GDM1 (cell line): ENCODE measurements at places on chromosomes 5 and 9.

DNA sequence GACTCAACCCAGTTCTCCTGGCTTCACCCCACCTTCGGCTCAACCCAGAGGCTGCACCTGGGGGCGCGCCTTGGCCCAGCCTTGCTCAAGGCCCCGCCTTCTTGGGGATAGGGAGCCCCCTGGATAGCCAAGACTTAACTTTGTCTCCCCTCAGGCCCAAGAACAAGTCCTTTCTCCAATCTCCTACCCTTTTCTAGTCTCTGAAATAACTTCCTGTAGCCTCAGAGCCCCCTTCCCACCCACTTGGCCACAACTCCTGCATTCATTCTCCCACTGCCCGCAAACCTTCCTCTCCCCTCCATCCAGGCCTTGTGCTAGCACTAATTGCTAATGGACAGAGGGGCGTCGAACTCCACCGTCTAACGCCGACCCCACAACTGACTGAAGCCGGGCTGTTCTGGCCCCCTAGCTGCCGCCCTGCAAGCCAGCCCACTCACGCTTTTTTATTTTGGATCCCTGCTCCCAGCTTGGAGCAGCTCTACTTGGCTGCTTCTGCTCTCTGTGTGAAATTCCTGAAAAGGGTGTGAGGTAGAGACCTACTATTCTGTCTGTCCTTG is 579 bp upstream of the ASTN2 start:
- no peak for DNase-seq

GRCh38 chr5:172494630-172495505 is 40.5 kb upstream of the SH3PXD2B start:
- no peak for DNase-seq

GRCh38 chr9:119559056-119559455 is 189.8 kb upstream of the BRINP1 start:
- no peak for DNase-seq

DNA sequence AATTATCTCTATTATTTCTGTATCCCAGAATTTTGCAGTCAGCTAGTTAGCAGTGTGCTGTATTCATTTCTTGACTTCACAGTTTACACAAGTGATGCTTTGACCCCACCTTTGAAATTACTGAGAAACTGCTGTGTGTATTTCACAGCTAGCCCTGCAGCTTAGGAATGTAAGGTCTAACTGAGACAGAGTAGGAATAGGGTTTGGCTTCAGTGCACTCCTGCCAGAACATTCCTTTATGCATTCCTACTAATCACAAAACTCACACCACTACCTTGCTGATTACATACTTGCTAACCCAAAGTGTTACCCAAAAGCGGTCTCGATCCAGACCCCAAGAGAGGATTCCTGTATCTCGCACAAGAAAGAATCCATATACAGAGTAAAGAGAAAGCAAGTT is 551.8 kb downstream of the CDH9 start:
- DNase-seq = no peak

- no peak for DNase-seq
Measured at GRCh38 chr5:76608833-76609232, 14.4 kb downstream of the F2RL2 start.

DNA sequence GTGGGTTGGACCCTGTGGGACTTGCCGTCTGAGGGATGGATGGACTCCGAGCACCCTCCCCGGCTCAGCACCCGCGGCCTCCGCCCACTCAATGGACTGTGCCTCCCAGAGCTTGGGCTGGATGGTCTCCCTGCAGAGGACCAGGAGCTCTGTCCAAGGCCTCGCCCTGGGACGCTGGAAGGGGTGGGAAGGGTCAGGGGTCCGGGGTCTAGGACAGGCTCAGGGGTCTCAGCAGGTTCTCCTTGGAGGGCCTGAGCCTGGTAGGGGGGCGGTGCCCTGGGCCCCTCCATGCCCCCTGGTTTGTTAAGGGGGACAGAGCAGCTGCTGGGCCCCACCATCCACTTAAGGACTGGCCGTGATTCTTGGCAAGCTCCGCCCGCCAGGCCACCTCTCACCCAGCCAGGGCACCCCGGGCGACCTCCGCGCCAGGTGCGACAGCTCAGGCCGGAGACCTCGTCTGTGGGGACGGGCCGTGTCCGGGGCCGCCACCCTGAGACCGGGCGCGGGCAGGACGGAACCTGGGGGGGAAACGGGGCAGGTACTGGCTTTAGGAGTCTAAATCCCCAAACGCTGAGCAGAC is 29.2 kb downstream of the EXOC3 start:
- DNase-seq = no peak

DNA sequence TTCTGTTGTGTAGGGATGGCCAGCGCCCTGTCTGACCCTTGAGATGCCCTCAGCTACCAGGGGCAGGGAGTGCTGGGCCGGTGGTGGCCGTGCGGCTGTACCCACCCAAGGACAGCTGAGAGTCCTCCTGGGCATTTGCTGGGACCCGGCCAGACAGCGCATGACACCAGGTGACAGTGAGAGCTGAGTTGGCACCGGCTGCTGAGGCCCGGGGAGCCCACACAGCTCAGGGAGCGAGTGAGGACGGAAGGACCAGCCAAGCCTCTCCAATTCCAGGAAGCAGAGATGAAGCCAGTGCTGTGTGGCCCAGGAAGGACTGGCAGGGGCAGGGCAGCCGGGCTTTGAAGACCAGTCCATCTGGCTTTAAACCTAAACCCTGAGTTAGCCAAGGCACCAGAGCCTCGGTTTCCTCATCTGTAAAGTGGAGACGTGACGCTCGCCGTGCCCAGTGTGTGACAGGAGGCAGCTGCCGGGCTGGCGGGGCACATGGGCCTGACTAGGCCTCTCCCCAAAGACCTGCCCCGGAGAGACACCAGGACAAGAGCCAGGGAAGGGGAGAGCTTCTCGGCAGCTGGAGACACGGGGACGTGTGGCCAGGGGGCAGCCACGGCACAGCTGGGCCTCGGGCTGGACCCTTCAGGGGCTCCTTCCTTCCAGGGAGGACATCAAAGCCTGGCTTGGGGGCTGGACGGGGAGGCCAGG is 3.0 kb upstream of the AGPAT2 start:
- no peak for DNase-seq

- no peak for DNase-seq
Measured at GRCh38 chr5:172082180-172082579, 75.7 kb upstream of the FBXW11 start.

DNA sequence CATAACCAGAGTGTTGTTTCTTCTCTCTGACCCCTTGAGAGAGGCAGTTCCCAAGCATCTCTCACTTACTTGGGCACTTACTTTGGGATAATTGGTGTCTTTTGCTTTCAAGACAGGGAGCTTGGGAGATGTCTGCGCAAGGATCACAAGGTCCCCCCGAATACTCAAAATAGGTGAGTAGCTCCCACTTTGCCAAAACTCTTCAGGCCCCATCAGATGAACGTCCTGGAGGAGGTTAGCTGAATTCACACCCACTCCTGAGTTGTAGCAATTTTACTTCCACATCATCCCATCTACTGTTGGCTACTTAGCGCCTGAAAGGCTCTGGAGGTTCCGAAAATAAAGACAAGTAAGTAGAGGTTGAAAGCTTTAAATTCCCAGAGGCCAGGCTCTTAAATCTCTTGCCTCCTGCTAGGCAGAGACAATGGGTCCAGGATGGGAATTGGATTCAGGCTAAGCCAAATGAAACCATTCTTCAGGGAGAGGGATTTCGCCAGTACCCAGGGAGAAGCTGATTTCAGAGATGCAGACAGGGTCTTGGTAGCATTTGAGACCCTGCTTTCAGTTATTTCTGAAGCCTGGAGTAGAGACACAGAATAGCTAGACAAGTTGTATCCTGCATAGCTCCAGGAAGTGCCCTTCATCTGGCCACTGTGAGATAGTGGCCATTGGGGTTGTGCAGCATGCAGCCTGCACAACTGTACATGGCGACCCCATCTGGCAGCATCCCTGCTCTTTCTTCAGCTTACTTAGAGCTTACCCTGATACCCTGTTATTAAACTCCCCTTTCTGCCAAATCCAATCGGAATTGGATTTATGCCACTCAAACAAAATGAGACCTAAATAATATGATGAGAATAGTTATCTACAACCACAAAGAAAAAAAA is 60.1 kb downstream of the BOD1 start:
- DNase-seq = no peak

GRCh38 chr9:34413231-34413852 is 36.6 kb upstream of the MYORG start:
- DNase-seq = no peak

DNA sequence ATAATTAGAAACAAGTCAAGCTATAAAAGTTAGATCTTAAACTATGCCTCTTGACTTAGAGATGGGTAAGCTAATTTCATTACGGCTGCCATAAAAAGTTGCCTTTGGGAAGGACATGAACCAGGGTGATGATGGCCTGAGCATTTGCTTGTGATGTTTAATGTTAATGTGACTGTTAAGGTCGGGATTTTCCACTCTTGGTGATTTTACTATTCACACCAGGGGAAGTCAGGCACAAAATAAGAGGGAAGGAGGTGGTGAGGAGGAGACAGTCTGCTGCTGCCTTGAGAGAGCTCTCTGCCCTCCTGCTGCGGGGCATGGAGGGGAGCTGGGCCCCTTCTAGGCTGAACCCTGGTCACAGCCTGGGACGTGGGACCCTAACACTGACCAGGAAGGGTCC is 34.4 kb downstream of the AHRR start:
- DNase-seq = no peak

GRCh38 chr9:126939821-126940221 is 25.2 kb downstream of the RALGPS1 start:
- no peak for DNase-seq

DNA sequence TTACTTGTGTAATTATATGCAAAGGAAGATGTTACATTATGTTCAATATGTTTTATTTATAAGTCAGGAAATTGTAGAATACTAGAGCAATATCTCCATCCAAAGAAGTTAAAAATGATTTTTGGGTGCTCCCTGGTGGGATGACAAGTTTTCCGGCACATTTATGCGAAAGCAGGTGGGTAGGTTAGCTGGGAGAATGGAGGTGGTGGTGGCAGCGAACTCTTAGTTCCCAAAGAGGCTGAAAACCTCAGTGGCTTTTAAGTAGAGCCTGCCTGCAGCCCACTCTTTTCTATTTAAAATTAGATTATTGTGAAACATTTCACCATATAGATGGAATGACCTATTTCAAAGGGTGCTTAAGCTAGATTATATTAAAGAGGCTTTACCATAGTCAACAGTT is 51.8 kb downstream of the ANKRD33B start:
- no peak for DNase-seq

- no peak for DNase-seq
Measured at GRCh38 chr5:39633057-39633456, 208.3 kb upstream of the DAB2 start.

DNA sequence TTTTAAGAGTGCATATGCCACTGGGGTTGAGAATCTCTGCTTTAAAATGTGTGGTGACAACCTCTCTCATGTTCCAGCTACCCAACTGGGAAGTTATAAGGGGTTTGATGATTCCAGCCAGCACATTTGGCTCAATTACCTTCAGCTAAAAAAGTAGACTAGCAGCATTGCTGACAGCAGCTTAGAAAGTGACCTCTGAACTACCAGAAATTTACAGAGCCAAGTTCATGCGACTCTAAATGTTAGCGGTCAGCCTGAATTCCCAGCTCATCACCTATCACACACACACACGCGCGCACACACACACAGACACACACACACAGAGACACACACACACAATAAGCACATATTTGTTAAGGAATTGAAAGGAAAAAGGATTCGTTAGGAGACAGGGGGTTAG is 377.5 kb downstream of the TMEM167A start:
- no peak for DNase-seq

DNA sequence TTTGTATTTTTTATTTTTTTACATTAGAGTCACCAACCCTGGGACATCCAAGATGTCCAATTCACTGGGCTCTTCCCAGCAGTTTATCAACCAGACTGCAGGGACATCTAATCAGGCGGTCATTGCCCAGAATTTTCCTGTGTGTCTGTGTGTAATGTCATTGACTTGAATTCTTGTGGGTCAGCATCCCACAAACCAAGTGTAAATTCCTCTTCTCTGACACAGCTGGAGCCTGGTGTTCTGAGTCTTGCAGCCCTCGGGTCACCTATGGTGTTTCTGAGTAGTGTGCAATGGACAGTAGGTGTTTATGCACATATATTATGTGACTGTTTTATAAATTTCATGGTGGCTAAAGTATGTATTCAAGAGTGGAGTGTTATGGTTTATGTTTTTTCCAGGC is 815.7 kb downstream of the SEMA5A start:
- no peak for DNase-seq

DNA sequence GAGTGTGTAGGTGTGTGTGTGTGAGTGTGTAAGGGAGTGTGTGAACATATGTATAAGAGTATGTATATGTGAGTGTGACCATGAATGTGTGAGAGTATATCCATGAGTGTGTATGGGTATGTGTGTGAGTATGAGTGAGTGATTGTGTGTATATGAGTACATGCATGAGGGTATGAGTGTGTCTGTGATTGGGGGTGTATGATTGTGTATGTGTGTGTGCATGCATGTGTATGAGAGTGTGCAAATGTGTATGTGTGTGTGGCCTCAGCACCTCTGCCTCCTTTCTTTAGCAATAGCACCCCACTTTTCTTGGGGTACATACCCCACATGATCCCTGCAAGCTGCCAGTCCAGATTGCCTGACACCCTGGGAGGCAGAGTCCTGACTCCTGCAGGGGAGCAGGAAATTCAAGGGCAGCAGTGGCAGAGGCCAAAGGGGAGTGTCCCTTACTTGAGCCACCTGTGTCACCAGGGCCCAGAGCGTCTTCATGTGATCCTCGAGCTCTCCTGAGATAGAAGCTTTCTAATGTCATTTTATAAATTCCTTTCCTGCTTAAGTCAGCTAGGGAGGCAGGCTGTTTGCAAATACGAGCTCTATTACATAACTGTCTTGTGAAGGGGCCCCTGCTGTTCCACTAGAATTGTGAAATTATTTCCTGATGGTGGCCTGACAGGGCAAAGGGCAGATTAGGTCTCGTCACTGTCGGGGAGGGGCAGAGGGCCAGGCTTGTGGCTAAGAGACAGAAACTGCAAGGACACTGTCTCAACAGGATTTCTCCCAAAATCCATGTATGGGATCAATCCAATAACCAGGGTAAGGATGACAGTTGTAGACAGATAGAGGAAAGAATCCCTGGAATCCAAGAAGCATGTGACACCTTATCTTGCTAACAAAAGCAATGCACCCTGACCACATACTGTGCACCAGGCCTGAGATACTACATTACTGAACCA is 389.1 kb downstream of the GADD45G start:
- no peak for DNase-seq

GRCh38 chr9:137658781-137659180 is 40.0 kb downstream of the EHMT1 start:
- no peak for DNase-seq

GRCh38 chr5:14825977-14826376 is 45.6 kb downstream of the ANKH start:
- no peak for DNase-seq

- no peak for DNase-seq
Measured at GRCh38 chr9:99169982-99170761, 51.6 kb downstream of the ALG2 start.

GRCh38 chr9:2228641-2229040 is 213.5 kb downstream of the SMARCA2 start:
- no peak for DNase-seq
